ENCODE measurements at places on chromosomes 2 and 18.

DNA sequence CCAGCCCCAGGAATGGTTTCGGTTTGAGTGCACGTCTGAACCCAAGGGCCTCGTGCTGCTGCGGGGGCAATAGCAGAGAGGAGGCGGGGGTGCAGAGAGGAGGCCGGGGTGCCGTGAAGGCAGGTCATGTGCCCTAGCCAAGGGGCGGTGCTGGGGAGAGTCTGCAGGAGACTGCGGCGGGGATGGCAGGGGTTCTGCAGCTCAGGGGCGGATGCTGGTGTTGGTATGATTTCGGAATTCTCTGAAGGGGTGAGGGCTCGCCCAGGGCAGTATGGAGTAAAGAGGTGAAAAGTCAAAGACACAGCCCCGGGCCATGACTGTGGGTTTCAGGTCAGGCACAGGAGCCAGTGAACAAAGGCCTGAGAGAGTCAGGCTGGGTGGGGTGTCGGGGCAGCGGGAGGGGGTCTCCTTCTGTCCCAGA lies 186.5 kb upstream of the HDAC4 start:
- DNase-seq, result no peak

- DNase-seq, result no peak
These were observed 66.2 kb upstream of the KLF7 start for GRCh38 chr2:207231967-207232366.

- no peak for DNase-seq
These were observed 1.3 kb downstream of the ADCYAP1 start for GRCh38 chr18:905948-906415.

- DNase-seq, result no peak
These were observed 48.3 kb upstream of the BMPR2 start for GRCh38 chr2:202327858-202328257.

DNA sequence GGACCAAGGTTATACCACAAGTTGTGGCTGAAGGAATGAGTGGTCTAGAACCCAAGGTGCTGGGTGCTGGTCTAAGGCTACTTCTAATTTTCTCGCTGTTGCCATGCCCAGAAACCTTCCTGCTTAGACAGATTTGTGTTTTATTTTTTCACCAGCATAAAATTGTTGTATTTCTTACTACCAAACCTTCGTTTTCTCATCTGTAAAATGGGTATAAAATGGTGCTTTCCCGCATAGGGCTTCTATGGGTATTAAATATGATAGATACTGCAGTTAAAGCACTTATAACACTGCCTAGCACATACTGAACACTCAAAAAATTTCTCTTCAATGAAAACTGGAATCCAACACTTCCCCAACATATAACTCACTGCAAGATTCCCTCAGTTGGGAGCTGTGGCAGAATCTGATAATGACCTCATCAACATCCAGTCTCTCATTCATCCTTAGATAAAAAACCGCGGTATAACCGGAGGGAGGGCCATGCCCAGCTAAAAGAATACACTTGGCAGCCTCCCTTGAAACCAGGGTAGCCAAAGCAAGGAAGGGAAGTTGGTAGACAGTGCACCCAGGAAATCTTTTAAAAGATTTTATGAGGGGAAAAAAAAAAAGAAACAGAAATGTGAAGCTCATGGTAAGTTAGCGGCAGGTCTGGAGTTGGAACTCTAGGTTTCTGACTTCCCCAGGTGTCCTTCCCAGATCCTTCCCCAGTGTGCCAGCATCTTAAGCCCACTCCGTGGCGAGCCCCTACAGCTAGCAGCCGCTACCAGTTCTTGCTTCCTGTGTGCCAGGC lies 1.2 kb downstream of the NEMP2 start:
- no peak for DNase-seq

- no peak for DNase-seq
These were observed 165.7 kb upstream of the SLC14A2 start for GRCh38 chr18:45449418-45450227.

DNA sequence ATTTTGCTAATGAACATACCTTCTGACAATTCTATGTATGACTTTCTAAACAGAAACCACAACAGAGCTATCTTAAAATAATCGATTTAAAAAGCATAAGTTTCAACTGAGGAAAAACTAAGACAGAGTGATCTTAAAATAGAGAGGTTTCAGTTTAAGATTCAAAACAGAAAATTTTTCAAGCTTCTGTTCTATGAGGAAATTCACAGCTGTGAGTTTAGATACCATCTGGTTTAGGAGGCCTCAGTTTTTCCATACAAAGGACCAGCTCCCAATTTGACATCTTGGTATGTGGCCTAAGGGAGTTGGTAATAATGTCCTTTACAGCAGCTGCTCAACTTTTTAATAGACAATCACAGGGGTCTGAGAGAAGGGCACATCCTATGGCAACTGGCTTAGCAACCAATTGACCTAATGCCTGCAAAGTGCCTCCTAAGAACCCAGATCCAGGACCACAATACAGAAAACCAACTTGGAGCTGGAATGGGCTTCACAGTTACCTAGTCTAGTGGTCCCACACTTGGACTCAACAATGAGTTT lies 39.7 kb downstream of the MDH1 start:
- DNase-seq, result no peak

DNA sequence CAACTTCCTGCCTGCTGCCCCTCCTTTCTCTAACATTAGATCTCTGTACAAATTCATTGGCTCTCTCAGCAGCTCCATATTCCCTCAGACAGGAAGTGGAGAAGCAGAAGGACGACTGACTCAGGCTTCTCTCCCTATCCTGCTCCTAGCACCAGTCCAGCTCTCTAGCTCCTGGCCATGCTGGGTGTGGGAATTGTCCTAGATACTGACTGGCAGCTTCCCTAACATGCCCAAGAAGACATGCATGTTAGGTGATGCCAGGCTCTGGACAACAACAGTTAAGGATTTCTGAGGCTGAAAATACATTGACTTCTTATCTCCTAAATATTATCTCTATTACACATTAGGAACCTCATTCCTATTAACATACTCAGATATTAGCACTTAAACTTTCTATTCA lies 292.9 kb downstream of the IKZF2 start:
- DNase-seq, result no peak

DNA sequence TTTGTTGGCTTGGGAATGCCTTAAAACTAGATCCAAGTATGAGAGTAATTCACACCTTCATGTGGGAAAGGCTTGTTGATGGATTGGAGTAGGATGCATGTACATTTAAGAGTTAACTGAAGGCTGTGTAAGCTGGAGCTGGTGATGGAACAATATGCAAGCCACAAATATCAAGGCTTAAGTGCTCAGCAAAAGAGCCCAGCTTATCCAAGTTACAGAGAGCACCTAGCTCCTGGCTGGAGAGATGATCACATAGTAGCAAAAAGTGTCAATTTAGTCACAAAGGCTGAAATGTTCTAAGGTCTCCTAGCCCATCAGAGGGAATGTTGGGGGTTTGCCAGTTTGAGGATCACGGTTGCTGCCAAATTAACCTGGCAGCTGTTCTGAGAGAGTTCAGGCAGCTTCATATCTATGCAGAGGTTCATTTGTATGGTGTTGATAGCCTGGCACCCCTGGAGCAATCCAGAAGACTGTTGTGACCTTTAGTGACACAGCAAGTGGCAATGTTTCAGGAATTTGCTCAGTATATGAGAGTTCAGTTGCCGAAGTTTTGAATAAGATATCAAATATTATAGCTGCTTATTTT lies 228.2 kb downstream of the DOK6 start:
- no peak for DNase-seq

GRCh38 chr2:129074298-129074920 lies 755.7 kb upstream of the HS6ST1 start:
- no peak for DNase-seq

- DNase-seq, result no peak
These were observed 1109.7 kb downstream of the SOCS6 start for GRCh38 chr18:71398531-71398930.

GRCh38 chr2:228374741-228375140 lies 193.3 kb upstream of the SPHKAP start:
- no peak for DNase-seq

DNA sequence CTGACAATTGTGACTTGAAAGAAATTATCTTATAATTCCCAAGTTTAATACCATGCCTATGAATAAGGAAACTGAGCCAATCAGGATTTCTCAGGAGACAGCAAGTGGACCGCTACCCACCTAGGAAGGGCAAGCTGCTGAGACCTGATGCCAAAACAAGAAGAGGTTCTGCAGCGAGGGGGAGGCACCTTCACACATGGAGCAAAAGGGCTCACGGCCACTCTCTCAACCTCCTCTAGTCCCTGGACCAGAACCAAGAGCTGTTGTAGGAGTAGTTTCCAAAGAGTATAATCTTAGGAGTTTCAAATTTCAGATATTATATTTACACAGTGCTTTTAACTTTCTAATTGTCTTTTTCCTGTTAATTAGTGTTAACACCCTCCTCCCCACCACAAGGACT lies 154.7 kb upstream of the ETAA1 start:
- no peak for DNase-seq

DNA sequence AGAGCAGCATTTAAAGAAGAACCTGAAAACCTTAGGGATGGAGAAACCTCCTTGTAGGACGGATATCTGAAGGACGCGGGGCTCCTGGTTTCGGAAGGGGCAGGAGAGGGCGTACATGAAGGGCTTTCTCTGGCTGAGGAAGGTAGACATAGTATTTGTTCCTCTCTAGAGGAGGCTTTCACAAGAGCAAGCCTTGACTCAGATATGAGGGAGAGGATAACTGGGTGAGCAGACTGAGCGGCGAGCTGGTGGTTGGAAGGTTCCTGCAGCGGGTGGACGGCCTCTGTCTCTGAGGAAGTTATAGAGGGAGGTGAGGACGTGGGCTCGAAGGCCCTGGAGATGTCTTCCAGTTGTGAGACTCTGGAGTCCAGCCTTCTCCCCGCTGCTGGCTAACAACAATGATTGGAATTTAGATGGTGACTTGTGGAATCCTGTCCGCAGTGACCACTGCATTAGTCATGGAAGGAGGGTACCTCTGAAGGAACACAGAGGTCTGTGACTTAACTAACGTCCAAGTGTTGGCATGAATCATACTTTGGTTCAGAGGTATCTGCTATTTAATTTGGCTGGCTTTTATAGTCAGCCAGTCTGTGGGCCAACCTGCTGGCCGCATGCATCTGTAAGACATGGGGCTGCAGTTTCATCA lies 80.9 kb downstream of the ASAP2 start:
- no peak for DNase-seq

DNA sequence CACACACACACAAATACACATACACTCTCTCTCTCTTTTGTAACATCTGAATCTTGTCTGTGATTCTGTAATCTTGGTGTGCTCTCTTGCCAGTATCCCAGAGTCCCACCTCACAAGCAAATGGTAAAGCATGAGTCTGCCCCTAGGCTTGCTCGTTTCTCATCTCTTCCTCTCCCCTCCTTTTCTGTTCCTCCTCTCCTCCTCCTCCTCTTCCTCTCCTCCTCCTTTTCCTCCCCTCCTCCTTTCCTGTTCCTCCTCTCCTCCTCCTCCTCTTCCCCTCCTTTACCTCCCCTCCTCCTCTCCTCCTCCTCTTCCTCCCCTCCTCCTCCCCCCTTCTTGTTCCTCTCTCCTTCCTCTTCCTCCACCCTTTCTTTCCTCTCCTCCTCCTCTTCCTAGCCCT lies 59.0 kb downstream of the TNFRSF11A start:
- DNase-seq, result no peak

DNA sequence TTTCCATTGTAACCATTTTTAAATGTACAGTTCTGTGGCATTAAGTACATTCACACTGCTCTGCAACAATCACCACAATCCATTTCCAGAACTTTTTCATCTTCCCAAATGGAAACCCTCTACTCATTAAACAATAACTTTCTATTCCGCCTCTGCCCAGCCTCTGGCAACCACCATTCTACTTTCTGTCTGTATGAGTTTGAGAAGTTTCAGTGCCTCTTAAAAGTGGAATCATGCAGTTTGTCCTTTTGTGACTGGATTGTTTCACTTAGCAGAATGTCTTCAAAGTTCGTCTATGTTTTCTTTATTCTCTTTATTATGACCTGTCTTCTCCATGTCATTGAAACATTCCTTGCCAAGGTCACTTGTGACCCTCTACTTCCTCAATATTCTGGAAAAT lies 22.0 kb upstream of the PELI1 start:
- DNase-seq, result no peak

DNA sequence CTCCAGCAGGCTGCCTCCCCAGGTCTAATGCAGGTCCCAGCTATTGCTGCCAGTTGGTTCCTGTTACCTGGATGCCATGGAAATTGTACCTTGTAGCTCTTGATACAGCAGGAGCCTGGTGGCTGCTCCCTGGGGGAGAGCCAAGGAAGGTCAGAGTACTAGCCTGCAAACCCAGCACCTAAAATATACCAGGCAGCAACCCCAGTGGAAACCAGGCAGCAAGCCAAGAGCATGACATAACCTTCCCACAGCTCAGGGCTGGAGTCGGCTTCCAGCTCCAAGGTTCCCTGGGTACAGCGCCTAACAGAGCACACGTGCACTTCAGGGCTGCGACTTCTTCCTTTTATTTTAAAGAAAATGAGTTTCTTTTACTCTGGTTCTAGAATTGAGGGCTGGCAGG lies 30.3 kb downstream of the TNP1 start:
- DNase-seq, result no peak

GRCh38 chr2:78982638-78983330 lies 42.7 kb upstream of the REG3G start:
- DNase-seq, result no peak

GRCh38 chr2:233434666-233435330 lies 80.5 kb downstream of the DGKD start:
- DNase-seq, result no peak

GRCh38 chr2:149858216-149858615 lies 270.6 kb upstream of the MMADHC start:
- no peak for DNase-seq

DNA sequence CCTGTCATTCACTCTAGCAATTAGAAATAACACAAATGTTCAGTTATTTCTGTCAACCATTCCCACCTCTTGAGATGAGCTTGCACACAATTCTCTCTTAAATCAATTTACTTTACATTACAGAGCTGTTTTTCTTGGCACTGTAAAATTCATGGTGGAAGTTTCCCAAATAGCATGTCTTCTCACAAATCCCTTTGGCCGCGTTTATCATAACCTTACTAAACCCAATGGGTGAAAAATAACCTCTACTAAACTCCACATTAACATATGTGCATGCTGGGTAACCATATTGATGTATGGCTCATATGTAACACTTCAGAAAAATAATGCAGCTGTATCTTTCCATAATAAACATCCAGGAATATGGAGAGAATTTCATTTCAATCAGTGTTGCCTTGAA lies 75.5 kb upstream of the SULT1C3 start:
- DNase-seq, result no peak

DNA sequence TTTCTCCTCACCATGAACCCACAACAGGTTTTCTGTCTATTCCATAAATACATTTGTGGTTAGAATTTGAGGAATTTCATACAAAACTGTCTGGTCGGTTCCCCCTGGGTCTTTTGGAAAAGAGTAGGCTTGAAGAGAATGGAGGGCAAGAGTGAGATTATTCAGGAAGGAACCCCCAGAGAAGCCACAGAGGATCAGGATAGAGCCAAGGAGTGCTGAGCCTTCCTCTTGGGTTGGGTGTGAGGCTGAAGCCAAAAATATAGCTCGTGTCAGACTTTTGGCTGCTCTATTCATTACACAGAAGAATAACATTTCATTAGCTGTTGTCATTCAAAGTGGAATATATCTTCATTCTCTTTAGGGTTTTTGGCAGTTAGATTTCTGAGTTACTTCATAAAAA lies 45.9 kb upstream of the YES1 start:
- no peak for DNase-seq

GRCh38 chr2:71685073-71685848 lies 231.9 kb downstream of the DYSF start:
- no peak for DNase-seq
